Kasumi-1 (cell line): ENCODE measurements at places on chromosomes 2 and 18.

DNA sequence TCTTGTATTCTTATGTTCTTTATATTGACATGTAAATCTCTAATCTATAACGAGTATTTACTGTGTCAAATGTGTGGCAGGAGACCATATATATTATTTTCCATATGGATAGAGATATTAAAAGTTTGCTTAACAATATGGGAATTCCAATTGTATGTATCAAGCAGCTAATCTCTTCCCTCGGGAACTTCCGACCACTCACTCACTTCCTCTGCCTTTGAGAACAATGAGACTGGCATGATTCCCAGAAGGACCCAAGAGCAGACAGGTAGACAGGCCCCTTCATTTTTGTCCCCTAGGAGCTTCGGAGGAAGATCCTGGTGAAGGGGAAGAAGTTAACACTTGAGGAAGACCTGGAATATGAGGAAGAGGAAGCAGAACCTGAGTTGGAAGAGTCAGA, 24.1 kb downstream of the PLCD4 start:
- no peak for DNase-seq

DNA sequence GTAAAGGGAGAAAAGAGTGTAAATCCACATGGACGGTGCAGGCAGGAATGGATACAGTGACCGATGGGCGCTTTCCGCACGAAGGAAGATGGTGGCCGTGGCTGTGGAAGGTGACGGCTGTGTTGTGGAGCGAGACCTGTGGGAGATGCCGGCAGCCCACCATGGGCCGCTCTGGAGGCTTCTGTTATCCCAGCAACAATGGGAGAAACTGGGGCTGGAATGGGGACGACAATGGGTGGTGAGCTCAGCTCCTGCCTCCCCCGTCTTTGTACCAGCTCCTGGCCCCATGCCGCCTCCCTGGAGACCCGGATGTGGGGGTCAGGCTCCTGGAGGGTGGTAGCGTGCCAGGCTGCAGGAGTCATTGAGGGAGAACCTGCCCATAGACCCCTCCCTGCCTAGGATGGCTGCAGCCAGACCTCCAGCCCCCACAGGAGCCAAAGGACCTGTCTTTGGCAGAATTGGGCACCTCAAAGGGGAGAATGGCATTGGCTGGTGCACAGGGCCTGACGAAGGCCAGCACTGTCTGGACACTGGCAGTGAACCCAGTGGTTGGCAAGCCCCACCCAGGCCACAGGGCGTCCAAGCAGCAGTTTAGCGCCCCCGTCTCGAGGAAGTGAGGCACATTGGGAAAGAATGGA, 72.6 kb downstream of the SLC66A2 start:
- no peak for DNase-seq

GRCh38 chr2:5521461-5521860, 170.7 kb upstream of the SOX11 start:
- DNase-seq: no peak

- DNase-seq: no peak
Observed at GRCh38 chr2:207408086-207408794, 121.5 kb upstream of the CREB1 start.

DNA sequence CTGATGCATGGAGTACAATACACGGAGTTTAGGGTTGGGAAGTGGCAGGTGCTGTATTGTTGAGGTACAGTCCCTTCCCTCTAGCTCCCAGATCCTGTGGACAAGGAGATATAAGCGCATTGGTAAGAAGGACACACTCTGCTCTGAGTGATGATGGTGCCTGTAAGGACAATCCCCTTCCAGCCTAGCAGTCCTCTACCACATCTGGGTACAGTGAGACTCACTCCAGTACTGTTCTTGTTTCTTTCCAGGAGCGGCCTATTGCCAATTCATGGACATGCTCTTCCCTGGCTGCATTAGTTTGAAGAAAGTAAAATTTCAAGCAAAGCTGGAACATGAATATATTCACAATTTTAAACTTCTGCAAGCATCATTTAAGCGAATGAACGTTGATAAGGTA, 56.0 kb downstream of the MAPRE2 start:
- no peak for DNase-seq

- DNase-seq: peak; percentile 12
Observed at GRCh38 chr2:238776003-238776760, 71.7 kb upstream of the TWIST2 start.

GRCh38 chr18:35190948-35191697, 49.7 kb upstream of the ZNF397 start:
- DNase-seq: no peak

DNA sequence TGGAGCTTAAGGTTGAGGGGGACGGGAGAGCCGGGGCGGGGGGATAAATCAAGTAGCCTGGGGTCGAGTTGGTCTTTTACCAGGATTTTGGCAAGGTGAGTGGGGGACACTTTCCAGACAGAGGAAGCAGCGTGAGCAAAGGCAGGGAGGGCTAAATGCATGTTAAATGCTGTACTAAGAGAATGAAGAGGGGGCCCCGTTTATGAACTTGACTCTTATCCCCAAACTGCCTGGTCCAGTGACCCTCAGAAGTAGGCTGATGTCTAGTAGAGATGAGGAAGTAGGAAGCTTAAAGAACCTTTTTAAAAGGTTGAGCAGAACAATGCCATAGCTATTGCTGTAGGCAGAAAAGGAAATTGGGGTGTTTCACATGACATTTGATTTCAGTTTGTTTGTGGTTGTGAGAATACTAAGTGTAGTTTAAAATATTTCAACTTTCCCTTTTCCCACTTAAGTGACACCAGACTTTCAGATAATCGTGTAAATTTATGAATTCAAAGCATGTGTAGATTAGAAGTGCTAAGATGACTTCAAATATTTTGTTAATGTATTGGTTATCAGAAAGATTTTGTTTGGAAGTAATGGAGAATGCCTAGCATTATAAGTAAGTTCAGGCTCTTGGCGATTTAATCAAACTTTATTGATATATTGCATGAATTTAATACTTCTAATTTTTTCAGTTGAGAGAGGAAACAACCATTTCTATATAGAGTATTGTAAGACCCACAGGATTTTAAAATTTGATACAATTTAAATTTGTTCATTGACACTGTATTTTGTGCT, 1.8 kb downstream of the REL start:
- DNase-seq: peak; percentile 75

DNA sequence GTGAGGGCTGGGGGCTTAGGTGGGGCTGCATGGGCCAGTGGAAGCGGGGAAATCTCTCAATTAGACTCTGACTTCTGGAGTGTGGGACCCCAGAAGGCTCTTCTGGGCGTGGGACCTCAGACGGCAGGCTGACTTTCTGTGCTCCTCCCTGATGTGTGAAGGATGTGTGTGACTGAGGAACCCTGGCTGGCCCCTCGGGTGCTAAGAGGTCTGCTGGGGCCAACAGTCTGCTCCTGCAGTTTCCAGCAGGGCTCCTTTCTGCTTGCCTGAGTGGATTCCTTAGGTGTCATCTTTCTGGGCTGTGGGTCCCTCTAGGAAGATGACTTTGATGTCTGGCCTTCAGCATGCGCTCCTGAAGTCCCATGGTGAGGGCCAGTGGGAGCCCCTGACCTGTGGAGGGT, 167.5 kb downstream of the DYSF start:
- DNase-seq: no peak

- no peak for DNase-seq
Observed at GRCh38 chr2:237196866-237197618, 111.4 kb downstream of the COPS8 start.

DNA sequence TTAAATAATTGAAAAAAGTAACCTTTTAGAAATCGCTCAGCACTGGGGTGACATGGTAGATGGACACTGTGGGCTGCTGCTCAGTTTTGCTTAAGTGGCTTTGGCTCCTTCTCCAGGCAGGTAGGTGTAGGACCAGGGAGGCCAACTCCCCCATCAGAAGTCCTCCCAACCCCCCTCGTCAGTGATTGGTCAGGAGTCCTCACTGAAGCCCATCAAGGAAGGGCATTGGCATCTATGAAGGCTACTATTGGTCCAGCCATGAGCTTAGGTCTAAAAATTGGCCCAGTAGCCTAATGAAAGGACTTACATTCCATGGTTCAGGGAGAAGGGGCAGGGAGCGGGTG, 34.7 kb downstream of the ST3GAL5 start:
- peak; percentile 38 for DNase-seq

DNA sequence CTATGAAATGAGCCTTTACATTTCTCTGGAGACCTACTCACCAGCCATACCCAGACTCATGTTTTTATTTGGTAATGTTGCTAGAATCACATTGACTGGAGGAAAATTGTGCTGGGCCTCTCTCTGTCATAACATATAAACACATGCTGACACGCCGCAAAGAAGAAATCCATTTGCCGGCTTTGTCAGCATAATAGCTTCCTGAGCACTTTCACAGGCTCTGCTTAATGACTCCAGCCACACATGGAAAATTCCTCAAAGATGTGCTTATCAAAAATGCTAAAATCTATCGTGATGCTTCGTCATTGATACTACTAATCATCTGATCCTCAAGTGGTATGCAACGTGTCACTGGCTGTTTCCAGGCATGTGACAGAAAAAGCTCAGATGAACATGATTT, 63.1 kb downstream of the RND3 start:
- no peak for DNase-seq

- DNase-seq: no peak
Observed at GRCh38 chr2:24176326-24176725, 1.5 kb downstream of the FAM228A start.

DNA sequence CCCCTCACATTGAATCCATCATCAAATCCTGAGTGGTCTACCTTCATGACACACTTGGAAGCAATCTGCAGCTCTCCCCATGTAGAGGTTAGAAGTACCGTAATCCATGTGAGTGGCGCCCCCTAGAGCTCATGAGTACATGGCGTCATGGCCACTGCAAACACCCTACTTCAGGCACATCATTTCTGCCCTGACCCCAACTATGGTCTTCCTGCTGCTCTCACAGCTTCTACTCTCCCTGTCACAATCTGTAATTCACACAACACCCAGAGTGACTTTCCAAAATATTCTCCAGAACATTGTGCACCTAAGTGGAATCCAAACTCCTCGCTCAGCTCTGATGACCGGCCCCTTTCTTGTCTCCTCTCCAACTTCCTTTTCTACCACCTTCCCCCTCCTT, 141.9 kb downstream of the ANKRD44 start:
- DNase-seq: peak; percentile 96

DNA sequence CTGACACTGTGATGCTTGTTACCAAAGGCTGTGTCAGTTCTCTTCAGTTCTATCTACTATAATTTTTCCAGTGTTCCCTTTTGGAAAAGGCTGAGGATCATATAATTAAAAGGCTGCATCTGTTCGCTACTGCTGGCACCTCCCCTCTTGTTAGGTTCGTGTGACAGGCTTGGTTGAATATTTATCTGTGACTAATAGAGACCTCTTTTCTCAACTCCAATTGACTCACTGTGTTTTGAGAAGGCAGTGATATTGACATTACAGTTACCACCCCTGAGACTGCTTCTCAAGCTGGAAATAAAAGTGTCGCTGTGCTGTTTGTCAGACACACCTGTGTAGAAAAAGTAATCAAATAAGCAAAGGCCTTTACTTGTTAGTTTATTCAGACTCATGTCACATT, 205.5 kb upstream of the KCNH7 start:
- no peak for DNase-seq

DNA sequence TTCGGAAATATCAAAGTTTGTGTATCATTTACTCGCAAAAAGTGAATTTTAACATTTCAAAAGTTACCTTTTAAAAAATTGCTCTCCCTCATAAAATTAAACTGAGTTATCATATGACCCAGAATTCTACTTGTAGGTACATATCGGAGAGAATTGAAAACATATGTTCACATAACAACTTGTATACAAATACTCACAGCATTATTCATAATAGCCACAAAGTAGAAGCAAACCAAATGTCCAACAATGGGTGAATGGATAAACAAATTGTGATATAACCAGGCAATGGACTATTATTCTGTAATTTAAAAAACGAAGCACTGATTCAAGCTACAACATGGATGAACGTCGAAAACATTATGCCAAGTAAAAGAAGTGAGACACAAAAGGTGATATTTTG, 412.0 kb upstream of the TCF4 start:
- DNase-seq: no peak

DNA sequence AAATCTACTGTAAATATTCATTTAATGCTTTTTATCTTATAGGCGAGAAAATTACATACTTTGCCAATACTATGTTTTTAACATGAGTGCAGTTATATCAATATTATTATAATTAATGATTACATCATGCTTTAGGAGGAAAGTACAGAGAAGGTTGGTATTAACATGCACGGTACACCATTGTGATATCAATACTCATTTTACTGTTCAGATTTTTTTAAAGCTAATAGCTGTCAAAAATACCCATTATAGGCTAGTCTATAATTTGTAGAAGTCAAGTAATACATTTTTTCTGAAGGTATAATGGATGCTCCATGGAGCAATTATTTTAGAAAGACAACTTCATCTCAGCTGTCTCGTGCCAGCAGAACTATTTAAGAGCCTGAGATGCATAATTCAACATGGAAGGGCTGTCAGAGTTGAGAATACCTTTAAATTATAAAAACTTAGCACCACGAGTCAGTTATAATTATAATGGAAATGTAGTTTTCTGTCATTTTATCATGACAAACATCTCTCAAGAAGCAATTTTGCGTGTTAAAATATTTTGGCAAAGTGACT, 1641.7 kb upstream of the ACVR2A start:
- DNase-seq: no peak

DNA sequence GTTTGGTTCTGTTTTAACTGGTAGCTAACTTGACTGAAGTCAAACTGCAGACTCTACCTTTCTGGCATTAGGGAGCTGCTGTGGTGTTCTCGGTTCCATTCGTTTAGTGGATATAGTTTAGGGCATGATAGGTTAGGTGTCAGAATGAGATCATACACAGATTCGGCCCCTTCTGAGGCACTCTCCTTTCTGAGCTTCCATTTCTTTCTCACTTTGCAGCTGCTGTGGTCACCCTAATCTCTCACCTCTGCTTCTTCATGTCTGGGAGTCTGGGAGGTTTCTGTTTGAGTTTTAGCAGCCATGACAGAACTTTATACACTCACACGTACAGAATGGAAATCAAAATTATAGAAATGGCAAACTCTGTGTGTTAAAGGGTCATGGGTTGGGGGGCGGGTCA, 122.8 kb downstream of the ATP9B start:
- no peak for DNase-seq
